NCI-H2171 (cell line): ENCODE measurements at places on chromosomes 12 and 14.

GRCh38 chr12:4388032-4388431 lies 8.5 kb upstream of the FGF23 start:
- DNase-seq = no peak

GRCh38 chr14:79057333-79057732 lies 887.2 kb downstream of the NRXN3 start:
- no peak for DNase-seq

DNA sequence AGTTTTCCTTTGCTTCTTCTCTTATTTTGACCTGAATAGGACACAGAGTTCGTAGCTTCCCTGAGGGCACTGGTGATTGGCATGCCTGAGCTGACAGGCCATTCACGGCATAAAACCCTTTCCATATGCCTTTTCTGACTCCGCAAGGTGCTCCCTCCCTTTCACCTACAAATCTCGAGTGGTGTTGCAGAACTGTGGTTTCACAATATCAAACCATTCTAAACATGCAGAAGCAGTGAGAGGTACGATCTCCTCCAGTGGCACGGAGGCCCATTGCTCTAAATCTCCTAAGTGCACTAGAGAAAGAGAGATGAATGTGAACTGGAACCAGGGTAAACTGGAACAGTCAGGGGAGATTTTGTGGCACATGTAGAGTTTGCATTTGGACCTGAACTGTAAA lies 23.9 kb downstream of the CLSTN3 start:
- DNase-seq = no peak

DNA sequence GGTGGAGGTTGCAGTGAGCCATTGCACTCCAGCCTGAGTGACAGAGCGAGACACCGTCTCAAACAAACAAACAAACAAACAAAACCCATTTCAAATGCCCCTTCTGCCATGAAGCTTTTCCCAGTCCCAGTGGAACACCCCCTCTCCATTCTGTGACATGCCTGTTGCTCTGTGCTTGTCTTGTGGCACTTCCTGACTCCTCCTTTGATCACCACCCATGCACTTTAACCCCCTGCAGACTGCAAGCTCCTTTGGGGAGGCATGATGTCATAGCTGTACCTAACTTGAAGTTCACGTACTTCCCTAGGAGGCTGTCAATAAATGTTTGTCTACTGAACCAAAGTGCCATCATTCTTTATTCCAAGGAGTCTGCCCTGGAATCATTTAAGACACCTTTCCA lies 64.7 kb downstream of the TMCC3 start:
- DNase-seq = no peak

- DNase-seq = no peak
Measured at GRCh38 chr14:60189923-60190840, 25.0 kb upstream of the DHRS7 start.

- no peak for DNase-seq
Measured at GRCh38 chr12:56521209-56521589, 421 bp upstream of the RBMS2 start.

DNA sequence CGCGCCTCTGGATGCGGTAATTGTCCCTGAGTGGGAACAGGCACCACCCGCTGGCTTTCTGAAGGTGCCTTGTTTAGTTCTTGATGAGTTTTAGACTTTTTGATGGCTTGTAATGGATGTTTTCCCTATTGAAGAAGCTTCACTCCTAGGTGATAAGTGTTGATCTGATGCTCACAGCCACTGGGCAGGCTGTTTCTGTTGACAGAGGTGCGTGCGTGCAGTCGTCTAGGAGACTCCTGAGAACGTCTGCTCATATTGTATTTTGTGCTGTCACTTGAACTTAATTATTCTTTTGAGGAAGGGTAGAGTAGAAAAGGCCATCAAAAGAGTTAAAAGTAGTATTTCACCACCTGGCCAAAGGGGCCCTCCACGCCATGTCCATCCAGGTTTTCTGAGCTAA lies 70.5 kb downstream of the EP400 start:
- DNase-seq = no peak

GRCh38 chr12:68930178-68930577 lies 2.8 kb downstream of the CPM start:
- no peak for DNase-seq

DNA sequence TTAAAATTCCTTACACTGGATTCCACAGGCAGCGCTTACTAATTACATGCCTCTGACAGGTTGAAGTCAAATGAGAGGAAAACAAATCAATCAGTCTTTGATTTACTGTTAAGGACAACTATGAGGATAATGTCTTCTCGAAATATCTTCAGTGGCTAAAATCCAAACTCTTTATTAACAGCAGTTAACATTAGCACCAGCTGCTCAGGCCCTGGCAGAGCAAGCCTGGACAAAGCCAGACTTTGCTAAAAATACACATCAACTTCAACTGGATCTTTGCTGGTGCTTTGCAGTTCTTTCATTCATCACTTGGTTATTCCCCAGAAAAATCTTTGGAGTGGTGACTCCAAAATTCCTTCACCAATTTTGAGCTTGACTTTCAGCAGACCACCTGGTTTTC lies 98.7 kb downstream of the HECTD4 start:
- no peak for DNase-seq

GRCh38 chr14:71168564-71169427 lies 261.5 kb downstream of the PCNX1 start:
- DNase-seq = no peak

DNA sequence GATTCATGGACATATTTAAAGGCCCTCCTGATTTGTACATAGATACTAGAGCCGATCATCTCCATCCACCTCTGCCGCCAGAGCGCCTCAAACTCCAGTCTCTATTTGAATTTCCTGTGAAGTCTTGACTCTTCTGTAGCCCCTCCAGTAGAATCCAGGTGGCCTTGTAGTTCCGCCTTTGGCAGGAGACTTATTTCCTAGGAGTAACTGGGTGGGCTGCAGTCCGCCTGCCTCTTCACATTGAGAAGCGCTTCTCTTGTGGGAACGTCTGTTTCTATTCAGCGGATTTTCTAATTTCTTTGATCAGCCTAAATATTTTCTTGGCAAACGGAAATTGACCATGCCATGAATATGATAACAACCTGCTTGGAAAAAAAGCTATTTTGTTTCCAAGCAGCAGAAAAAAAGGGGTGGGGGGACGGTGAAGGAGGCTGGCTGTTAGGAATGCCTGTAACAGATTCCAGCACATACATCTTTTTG lies 9.0 kb upstream of the SIX1 start:
- no peak for DNase-seq

DNA sequence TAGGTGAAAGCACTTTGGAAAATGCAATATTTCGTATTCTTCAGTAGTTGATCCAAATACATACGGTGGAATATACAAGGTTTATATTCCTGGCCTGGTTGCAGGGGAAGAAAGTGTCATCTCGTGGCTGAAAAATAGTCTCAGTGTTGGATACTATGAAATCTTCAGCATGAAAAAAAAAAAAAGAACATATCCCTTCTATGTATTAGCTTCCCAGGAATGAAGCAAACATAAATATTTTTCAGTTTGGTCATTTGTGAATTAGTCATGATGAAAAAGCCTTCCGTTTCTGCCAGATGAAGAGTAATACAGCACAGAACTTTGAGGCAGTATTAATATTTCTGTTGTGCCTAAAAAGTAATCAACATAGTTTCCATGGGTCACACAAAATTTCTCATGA lies 36.7 kb downstream of the FLRT2 start:
- no peak for DNase-seq

- DNase-seq = no peak
Measured at GRCh38 chr14:74610866-74611649, 979 bp downstream of the LTBP2 start.

DNA sequence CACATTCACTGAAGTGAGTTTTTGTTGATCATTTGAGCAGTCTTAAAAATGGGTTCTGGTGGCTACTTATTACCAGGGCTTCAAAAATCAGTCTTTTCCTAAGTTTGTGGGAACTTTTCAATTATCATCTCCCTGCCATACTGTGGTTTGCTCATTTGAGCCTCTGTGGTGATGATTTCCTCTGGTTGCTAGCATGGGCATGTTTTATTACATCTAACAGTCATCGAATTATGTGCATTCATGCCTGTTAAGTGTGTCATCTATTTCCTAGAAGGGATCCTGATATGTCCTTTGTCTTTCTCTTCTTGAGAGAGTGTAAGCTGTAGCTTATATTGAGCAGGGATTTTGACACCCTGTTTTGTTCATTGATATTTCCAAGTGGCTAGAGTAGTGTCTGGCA lies 116.8 kb downstream of the WIF1 start:
- no peak for DNase-seq

- no peak for DNase-seq
Measured at GRCh38 chr14:93525696-93526451, 95.1 kb downstream of the UNC79 start.

GRCh38 chr14:33839193-33840076 lies 111.4 kb downstream of the EGLN3 start:
- DNase-seq = peak; percentile 66

DNA sequence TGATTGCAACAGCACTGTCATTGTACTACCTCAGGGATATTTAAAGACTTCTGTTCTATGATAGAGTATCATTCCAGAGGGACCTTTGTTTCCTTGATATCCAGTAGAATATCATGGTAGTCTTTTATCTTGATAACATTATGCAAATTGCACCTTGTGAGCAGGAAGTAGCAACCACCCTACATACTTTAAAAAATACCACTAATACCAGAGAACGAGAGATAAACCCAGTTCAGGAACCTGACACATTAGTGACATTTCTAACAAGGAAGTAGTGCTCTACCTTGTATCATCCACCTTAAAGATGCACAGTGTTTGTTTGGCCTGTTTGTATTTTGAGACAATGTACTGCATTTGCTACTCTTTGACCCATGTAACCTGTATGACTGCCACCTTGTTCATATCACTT lies 8.8 kb upstream of the MAP4K5 start:
- DNase-seq = no peak

- no peak for DNase-seq
Measured at GRCh38 chr12:31407562-31407961, 81.6 kb upstream of the SINHCAF start.

- DNase-seq = no peak
Measured at GRCh38 chr12:30835216-30835615, 80.5 kb upstream of the CAPRIN2 start.

GRCh38 chr12:12384571-12385340 lies 27.9 kb downstream of the BORCS5 start:
- DNase-seq = no peak

- DNase-seq = no peak
Measured at GRCh38 chr14:68307790-68308168, 485.1 kb downstream of the ZFP36L1 start.

DNA sequence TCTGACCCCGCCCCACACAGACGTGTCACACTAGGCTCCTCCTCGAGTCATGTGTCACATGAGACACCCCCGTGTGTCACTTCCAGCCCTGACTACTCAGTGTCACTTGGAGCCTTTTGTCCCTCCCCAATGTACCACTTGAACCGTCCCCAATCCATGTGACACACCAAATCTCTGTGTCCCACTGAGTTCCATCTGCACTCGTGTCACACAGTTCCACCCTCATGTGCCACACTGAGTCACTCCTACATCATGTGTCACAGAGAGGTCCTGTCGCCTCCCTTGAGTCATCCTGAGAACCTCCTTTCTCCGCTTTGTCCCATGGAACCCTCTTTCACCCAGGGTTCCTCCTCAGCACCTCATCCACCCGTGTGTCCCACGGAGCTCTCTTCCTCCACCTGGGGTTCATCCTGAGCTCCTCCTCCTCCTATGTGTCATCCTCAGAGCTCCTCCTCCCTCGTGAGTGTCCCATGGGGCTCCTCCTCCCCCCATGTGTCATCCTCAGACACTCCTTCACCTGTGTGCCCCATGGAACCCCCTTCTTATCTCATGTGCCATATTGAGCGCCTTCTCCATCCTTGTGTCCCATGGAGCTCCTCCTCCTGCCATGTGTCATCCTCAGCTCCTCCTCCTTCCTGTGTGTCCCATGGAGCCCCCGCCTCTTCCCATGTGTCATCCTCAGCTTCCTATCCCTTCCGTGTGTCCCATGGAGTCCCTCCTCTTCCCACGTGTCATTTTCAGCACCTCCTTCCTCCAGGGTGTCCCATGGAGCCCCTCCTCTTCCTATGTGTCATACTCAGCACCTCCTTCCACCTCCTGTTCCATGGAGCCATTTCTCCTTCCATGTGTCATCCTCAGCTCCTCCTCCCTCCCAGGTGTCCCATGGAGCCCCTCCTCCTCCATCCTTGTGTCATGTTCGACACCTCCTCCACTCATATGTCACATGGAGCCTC lies 32.0 kb downstream of the RTL1 start:
- no peak for DNase-seq

DNA sequence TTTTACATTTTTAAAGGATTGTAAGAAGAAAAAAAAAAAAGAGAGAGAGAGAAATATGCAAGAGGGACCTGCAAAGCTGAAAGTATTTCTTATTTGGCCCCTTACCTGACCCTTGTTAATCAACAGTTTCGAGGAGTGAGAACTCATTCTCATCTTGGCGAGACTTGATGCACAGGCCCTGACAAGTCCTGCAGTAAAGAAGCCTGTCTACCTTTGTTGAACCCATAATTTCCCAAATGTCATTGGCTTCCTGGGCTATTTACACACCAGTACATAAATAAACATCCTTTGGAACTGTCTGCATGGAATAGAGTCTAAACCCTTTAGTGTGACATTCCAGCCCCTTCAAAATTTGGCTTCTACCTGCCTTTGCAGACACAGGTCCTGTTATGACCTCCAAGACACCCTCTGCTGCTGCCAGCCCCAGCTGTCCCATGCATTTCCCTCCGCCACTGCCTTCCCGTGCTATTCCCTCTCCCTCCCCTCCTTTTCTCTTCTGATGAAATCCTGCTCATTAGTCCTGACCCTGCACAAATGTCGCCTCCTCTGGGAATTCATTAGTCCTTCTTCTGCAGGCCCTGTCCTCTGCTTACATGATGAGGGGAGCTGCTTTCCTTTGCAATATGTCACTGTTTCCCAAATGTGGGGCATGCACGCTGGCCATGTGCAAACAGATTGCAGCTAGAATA lies 35.1 kb downstream of the MYL2 start:
- DNase-seq = peak; percentile 21
